ENCODE measurements at places on chromosomes 6 and 20. TPM values are rescaled to one million over a fixed set of nuclear protein-coding genes. Genes with fewer than 3 reads are reported as not detected.
A peak's percentile ranks its signal among the peaks of the same experiment; 100 is the strongest.

Gene SLC22A1
- 0.14 TPM for total RNA-seq

- no peak for DNase-seq
Observed at GRCh38 chr6:107032051-107032450, 4.1 kb downstream of the MTRES1 start.

- no peak for DNase-seq
Observed at GRCh38 chr6:39156801-39157200, 41.8 kb upstream of the SAYSD1 start.

Gene PNRC1
- 95.1 TPM for total RNA-seq

- DNase-seq, result no peak
Observed at GRCh38 chr6:96545882-96546281, 17.0 kb upstream of the FHL5 start.

Gene GJA10
- not detected for total RNA-seq

DNA sequence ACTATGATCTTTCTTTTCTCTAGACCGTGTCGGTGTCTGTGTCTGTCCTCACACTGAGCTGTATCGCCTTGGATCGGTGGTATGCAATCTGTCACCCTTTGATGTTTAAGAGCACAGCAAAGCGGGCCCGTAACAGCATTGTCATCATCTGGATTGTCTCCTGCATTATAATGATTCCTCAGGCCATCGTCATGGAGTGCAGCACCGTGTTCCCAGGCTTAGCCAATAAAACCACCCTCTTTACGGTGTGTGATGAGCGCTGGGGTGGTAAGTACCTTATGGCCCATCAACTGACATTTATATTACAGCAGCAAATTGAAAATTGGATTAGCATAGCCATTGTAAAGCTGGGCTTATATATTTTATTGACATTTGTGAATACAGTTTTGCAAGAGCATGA is 72.2 kb upstream of the GFRAL start:
- no peak for DNase-seq

Gene HLA-DRB1
- total RNA-seq, result 8.7 TPM

DNA sequence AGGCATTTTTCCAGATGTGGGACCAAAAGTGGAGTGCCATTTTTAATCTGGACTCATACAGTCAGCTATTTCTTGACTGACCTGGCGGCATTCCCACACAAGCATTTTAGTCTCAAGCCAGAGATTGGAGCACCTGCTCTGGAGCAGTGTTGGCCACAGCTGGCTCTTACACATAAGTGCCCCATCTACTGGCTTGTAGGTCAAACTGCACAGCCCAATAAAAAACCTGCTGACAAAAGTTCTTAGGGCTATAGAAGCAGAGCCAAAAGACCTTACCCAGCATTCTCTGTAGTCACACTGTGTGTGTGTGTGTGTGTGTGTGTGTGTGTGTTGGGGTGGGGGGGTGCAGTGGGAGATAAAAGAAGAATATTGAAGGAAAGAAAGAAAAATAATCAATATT is 38.6 kb upstream of the SENP6 start:
- DNase-seq, result peak; percentile 11

GRCh38 chr6:134934793-134935485 is 15.0 kb downstream of the ALDH8A1 start:
- DNase-seq, result no peak

- no peak for DNase-seq
Observed at GRCh38 chr6:159852877-159853276, 37.9 kb upstream of the MAS1 start.

DNA sequence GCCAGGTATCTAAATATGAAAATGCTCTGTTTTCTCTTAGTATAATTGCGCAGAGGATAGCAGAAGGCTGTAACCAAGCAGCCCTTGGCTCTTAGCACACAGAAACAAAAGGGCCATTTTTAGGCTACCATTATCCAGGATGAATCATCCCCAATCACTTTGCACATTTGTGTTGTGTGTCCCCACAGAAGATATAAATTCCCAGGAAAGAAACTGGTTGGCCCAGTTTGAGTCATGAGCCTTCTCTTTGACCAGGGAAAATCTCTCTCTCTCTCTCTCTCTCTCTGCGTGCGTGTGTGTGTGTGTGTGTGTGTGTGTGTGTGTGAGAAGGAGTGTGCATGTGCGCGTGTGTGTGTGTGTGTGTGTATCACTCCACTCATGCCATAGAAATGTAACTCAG is 178.5 kb downstream of the FRK start:
- DNase-seq, result no peak

GRCh38 chr20:40744818-40745175 is 55.8 kb upstream of the MAFB start:
- no peak for DNase-seq

Gene TMEM74B
- 1.3 TPM for total RNA-seq

Gene MAS1
- not detected for total RNA-seq

DNA sequence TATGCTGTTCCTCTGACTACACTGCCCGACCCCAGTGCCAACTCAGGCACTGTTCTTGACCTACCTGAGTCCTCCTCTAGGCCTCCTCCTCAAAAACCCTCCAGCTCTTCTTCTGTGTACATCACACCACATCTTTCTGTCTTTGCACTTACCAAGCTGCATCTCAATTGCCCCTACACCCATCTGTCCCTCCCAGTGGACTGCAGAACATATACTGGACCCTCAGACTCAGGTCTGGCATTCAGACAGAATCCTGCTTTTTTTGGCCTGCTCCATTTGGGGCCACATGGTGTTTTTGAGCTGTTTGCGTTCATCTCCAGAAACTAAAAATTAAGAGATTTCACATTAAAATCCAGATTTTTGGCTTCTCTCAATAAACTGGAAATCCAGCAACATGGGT is 23.2 kb upstream of the YWHAB start:
- DNase-seq, result no peak

DNA sequence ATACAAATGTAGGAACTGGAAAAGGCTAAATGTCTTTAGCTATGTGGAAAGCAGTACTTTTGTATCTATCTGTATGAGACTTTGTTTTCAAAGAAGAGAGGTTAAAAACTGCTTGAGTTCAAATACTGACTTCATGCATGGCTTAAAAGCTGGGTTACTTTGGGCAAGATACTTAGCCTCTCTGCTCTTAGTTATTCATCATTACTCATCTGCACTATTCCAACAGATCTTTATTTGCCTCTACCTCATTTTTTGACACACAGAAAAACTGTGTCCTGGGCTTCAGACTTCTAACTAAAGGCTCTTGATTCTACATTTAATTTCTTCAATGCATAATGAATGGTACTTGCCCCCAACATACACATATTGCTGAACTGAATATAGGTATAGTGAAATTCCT is 114.8 kb downstream of the DST start:
- DNase-seq, result no peak

DNA sequence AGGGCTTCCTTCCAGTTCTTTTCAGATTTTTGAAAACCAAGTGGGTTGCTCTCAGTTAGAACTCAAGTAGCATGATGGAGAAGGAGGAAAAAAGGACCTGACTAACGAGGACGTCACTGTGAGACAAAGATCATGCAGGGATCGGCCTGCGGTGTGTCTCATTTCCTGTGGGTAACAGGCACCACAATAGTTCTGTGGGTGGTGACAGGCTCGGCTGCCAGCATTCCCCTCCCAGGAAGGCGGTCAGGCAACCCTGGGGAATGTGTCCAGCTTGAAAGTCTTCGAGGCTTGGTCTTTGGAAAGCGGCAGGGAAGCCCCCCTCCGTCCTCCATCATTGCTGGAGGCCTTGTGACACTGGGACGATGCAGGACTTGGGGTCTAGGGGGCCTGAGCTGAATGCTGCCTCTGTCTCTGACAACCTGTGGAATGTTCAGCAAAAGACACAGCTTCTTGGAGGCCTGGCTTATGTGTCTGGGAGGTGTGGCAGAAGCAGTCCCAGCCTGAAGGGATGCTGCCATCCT is 121.0 kb downstream of the BCAS1 start:
- DNase-seq, result peak; percentile 90

Gene SIGLEC1
- 0.07 TPM for total RNA-seq

Gene IL17A
- total RNA-seq, result 33.7 TPM

DNA sequence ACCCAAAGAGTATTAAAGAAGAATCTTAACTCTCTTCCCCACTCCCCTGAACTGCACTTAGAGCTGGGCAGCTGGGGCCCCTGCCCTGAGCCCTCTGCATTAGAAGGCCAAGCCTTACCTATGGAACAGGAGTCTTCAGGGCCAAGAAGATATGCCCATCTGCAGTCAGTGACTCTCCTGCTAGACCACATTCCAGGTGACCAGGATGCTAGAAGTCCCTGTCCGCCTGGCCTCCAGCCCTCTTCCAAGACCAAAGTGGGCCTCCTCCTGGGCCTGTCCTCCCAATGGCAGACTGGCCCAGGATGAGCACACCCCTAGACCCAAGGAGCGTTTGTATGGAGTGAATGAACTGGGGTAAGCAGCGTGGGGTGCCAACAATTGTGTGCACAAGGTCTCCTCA is 259.1 kb downstream of the LY86 start:
- no peak for DNase-seq

Gene TINAG
- not detected for total RNA-seq

Gene TBC1D32
- 4.6 TPM for total RNA-seq

Gene CLIC5
- total RNA-seq, result 8.5 TPM

Gene OR12D3
- total RNA-seq, result not detected

GRCh38 chr6:131952886-131953509 is 1.8 kb upstream of the CCN2 start:
- no peak for DNase-seq

Gene PPP1R3D
- total RNA-seq, result 5.7 TPM

Gene KPNA5
- total RNA-seq, result 10.0 TPM

GRCh38 chr6:84309336-84309735 is 81.9 kb upstream of the CEP162 start:
- DNase-seq, result no peak

DNA sequence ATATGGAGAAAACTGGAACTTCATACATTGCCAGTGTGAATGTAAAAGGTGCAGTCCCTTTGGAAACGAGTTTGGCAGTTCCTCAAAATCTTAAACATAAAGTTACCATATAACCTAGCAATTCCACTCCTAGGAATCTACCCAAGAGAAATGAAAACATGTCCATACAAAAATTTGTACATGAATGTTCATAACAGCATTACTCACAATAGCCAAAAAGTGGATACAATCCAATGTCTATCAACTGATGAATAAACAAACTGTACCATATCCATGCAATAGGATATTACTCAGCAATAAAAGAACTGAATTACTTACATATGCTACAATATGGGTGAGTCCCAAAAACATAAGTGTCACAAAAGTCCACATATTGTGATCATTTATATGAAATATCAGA is 48.7 kb upstream of the ERVFRD-1 start:
- no peak for DNase-seq

DNA sequence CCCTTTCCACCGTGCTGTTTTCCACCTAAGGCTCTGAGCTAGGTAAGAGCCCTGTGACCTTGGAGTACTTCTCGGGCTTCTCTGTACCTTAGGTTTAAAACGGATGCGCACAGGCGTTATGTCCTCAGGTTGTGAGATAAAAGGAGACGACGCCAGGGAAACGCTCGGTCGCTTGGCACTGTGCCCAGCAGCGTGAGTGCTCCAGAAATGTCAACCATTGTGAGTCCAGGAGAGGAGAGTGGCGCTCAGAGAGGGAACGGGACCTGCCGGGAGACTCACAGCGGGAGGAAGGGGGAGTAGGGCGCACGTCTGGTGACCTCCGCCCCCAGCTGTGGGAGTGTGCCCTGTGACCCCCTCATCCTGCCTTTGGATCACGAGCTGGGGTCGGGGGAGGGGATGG is 33.8 kb upstream of the SCRT2 start:
- no peak for DNase-seq

DNA sequence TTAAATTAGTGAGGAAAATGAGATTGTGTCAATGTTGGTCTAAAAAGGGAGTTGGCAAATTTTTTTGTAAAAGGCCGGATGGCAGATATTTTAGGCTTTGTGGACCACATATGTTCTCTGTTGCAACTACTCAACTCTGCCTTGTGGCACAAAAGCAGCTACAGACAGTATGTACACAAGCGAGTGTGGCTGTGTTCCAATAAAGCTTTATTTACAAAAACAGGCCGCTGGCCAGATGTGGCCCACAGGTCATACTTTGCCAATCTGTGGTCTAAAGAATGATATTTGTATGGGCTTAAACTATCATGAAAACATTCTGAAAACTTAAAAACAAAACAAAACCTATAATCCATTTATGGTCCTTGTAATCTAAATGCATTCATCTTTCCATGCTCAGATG is 228.3 kb downstream of the CLIC5 start:
- no peak for DNase-seq

Gene IL17F
- total RNA-seq, result 119 TPM

- DNase-seq, result no peak
Observed at GRCh38 chr6:74199215-74199915, 503.4 kb downstream of the CD109 start.

Measured in activated CD4-positive, alpha-beta memory T cell treated with anti-CD3 and anti-CD28 coated beads for 36 hours (primary cell).